ENCODE measurements at places on chromosomes 6 and 20.

GRCh38 chr6:14707971-14708465 is 537.9 kb upstream of the JARID2 start:
- no peak for DNase-seq

DNA sequence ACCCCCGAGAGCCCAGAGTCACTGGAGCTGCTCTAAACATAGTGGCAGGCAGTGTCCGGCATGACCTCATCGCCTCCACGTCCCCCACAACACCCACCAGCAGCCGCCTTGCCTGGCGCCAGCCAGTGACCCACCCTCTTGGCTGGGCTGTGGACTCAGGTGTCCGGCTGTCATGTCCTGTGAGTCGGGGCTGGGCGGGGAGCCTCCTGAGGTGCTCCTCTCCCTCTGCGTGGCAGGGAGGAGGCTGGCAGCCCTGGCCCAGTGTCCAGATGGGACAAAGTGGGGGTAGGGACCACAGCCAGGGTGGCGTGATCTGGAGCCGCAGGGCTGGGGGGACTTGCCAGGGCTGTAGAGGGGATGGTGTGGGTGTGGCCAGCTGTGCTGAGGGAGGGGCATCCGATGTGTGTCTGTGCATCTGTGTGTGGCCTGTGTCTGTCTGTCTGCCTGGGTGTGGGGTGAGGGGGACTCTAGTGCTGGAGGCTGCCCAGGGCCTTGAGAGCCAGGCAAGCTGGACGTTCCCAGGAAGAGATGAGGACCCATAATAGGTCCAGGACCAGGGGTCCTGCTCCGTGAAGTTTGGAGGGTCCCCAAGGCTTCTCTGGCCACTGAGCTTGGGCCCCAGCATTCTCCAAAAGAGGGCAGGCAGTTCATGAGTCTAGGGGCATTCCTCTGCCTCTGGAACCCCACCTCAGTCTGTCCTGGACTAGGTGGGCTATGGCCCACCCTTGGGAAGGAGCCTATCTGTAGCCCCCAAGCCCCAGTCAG is 2.3 kb upstream of the SOX18 start:
- DNase-seq = no peak

DNA sequence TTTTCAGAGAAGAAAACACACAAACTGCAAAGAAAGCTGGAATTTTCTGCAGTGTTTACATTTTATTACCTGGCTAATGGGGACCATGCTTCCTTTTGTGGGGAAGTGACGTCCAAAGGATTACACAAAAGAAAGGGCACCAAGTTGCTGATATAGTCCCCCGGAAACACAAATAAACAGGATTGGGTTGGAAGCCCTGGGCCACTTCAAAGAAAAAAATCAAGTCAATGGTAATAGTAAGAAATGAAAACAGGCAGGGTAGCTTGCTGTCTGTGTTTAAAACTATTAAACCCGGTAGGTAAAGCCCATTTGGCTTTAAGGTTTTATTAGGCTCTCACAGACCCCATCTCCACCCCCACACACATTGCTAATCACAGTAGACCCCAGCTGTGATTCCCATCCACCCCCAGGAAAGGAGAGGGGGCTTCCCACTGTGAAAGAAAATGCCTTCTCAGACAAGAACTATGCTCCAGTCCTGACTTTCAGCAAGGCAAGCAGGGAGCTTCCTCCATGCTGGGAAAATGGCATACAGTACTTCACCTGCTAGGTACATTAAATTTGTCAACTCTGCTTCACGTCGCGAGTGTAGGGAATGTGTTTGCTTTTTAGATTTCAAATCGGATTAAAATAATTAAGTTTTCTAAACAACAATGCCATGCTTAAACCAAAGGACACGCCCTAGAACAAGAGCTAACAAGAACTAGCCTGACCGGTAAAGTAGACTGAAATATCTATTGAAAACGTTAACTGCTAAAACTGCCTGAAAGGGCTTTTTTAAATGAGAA is 1.1 kb downstream of the PERP start:
- no peak for DNase-seq

GRCh38 chr6:80029470-80029869 is 25.0 kb downstream of the TTK start:
- DNase-seq = no peak

DNA sequence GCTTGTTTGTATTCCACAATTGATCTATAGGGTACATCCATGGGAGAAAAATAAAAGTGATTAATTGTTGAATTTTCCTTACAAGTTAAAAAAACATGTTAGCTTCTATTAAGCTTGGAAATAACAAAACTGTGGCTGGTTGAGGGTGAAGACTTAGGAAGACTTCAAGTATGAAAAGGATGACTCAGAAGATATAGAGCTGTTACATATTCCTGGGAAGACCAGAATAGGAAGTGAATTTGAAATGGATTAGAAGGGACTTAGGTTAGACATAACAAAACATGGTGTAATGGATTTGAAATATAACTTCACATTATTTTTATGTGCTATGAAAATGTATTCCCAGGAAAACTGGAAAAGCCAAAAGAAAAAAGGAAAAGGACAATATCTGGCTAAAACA is 732.2 kb downstream of the HDGFL1 start:
- no peak for DNase-seq

- no peak for DNase-seq
Observed at GRCh38 chr20:32240205-32240604, 32.5 kb downstream of the POFUT1 start.

DNA sequence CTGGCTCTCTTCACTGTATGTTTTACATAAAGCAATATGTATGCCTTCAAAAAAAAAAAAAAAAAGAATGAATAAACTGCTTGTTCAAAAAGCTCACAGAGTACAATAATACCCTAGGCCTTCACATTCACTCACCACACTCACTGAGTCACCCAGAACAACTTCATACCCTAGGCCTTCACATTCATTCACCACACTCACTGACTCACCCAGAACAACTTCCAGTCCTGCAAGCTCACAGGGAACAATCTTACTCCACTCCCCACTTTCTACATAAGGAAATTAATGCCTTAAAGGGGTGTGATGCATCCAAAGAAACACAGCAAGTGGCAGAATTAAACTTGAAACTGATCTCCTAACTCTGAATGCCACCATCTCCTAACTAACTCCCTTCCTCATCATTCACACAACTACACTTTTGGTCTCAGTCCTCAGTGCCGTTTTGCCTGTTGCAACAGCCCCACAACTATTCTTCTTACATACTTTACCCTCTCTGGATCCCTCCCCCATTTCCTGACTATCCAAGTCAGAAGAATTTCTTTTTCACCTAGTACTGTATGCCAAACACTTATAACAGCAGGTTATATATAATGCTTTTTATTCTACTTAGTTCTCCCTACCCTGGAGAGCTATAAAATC is 34.2 kb downstream of the NHSL1 start:
- DNase-seq = no peak

GRCh38 chr6:28269492-28269891 is 2.5 kb downstream of the ZSCAN26 start:
- no peak for DNase-seq

GRCh38 chr6:42971746-42972327 is 7.1 kb downstream of the PEX6 start:
- DNase-seq = no peak

DNA sequence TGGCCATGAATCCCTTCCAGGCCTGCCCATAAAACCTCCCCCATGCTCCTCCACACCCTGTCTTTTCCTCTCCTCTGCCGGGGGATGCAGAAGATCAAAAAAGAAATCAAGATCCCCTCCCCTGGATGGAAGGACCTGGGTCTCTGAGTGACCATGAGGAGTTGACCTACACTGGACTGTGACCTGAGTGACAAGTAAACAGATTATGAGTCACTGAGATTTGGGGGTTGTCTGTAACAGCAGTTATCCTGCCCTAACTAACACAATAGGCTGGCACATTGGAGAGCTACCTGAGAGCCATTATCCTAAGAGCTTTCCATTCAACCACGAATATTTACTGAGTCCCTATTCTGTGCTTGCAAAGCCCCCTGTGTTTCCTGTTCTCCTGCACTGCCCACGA is 28.4 kb upstream of the SIRPA start:
- DNase-seq = no peak

DNA sequence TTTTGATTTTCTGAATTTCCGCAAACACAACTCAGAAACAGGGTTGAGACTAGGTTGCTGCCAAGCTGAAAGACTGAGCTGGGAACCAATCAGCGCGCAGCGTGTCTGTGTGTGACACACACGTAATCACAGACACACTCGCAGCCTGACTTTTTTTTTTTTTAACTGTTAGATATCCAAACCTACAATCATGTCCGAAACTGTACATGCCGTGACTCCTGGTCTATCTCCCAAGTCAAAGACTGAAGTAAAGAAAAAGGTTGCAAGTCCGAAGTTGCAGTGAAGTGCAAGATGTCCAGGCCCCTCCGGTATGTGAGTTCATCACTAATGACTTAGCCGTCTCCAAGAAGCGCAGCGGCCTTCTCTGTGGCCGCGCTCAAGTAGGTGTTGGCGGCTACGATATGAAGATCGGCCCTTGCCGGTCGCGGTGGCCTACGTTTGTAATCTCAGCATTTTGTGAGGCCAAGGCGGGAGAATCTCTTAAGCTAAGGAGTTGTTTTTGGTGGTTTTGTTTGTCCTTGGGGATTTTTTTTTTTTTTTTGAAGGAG is 108.2 kb downstream of the HFE start:
- DNase-seq = no peak

DNA sequence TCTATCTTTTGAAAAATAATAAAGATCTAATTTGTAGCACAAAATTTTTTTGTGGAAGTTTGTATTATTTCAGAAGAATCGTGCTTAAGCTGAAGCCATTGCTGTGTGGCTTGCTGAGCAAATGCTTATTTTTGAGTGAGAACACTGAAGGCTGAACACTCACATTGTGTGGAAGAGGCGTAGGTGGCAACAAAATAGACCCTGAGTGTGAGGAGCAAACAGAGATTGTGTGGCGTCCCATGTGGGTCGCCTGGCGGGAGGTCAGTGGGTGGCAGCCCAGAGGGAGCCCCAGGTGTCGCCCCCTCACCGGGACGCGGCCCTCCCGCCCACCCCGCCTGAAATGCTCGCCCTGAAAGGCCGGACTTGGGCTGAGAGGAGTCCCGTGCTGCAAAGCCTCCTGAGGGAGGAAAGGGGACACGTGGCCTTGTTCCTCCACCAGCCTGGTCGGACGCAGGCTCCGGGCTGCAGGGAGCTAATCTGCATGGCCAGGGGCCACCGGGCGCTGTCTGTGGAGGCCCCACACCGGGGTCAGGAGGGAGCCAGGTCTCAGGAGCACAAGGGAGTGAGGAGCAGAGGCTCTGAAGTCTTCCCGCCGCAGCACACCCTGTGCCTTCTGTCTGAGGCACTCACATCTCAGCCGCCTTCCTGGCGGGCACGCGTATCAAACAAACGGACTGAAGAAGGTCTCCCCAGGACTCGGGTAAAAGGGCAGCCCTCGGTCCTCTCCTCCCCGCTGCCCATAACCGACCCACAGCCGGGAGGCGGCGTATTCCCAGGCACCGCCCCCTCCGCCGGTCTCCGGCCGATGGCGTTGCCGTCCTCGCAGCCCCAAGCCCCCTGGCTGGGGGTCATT is 15.9 kb downstream of the DDO start:
- DNase-seq = no peak

DNA sequence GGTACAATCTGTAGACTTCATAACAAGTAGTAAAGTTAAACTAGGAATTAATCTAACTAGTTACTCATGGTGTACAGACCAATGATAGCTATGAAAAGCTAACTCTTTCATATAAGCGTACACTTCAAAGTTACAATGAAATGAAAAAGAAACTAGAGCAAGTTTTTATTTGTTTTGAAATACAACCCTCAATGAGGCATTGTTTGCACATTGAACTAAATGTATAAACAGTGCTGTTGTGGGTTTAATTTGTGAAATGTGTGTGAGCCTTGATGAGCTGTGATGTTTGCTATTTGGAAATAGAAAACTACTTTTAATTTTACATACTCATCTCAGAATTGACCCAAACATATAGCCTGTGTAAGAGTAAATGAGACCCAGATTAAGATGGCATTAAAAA is 11.1 kb upstream of the EYA4 start:
- DNase-seq = no peak

- no peak for DNase-seq
Observed at GRCh38 chr6:167779993-167780655, 46.6 kb upstream of the AFDN start.

- no peak for DNase-seq
Observed at GRCh38 chr6:16592223-16592911, 168.9 kb downstream of the ATXN1 start.

DNA sequence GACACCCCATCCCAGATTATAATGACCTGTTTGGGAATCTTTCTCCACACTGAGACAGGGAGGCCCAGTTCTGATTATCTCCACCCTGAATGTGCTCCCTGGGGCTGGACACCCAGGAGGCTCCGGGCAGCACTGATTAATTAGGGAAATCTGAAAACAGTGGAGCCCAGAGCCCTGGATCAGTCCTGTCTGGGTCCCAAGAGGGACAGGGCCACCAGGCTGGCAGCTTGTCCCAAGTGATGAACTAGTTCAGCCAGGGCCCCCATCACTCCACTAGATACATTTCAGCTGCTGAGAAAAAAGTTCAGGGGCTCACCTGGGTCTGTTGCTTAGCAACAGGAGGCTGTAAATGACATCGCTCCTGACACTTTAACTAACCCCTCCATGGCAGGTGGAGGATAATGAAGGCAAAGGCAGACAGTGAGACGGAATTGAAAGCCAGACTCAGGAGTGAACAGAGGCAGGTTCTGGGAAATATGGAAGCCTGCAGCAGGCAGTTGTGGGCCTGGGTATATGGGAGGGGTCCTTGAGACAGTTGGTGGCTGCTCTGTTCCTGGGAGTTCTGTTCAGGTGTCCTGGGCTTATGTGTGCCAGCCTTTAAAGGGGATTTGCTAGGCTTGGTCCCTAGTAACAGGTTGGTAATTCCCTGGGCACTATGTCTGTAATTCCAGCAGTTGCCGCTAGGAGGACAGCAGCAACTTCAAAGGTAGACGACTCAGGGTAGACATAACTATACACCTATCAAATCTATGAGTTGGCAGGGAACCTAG is 78.3 kb upstream of the CTNNBL1 start:
- DNase-seq = no peak

GRCh38 chr20:25276533-25277050 is 28.7 kb downstream of the PYGB start:
- DNase-seq = no peak

DNA sequence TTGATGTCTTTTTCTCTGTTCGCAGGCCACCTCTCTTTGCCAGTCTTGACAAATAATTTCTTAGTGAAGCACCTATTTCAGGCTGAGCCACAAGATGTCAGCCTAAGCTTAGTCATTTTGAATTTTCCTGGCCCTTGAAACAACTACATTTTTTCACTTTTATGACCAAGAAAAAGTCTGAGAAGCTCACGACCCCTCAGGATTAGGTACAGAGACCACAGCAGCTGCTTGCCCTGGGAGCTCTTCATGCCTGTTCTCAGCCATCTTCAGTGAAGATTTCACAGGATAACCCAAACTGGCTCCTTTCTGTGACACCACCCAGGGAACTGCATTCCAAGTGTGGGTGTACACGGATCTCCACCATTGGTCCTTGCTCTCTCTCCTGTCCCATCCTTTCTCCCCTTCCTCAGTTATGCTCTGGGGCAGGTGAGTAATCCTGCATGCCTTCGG is 38.4 kb upstream of the SPTLC3 start:
- no peak for DNase-seq

GRCh38 chr6:44247338-44248302 is 719 bp downstream of the HSP90AB1 start:
- DNase-seq = peak; percentile 84
